ENCODE measurements at places on chromosomes 6 and 20.

DNA sequence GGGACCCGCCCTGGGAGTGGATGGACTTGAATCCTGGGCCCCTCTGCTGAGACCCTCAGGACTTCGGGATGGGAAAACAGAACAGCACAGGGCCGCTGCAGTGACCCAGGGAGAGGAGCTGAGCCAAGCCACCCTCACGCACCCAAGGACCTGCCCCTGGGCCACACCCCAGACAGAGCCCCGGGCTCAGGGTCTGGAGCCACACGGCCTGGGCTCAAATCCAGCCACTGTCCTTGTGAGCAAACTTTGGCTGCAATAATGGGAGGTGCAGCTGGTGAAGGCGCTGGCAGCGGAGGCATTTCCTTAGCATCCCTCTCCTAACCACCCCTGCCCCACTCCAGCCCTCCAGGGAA, 207.7 kb downstream of the PREX1 start:
- no peak for DNase-seq

GRCh38 chr6:14545496-14545895, 427.9 kb downstream of the CD83 start:
- no peak for DNase-seq

- peak; percentile 24 for DNase-seq
Measured at GRCh38 chr20:51562332-51563173, 20.0 kb upstream of the NFATC2 start.

DNA sequence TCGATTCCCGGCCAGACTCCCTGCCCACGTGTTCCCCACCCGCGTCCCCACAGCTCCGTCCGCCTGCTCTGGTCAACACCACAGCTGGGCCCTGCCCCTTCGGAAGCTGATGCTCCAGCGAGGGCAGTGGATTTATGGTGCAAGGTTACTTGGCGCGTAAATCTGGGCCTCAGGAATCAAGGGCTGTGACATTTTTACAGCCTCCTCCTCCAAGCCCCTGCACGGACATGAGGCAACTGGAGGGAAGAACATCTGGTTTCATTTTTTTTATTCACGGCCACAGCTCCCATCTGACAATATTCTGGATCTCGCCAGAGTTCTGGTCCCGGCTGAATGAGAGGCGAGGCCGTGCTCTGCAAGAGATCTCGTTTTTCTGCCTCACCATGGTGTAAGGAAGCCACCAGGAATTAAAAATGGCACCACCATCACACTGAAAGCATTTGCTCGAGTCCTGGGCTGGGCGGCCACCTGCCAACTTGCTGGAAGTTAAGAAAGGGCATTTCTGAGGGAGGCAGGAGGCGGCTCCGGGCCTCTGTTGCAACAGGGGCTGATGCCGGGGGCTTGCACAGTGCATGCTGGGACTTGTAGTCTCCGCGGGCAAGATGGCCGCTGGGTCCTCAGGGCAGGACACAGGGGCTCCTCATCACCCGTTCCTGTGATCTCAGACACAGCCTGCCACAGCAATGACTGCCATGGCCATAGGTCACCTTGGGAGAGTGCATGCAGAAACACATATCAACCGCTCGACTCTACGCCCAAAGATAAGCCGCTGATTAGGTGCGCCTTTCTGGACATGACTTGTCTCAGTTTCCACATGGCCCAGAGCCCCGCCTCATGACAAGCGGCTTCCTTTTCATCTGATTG, 148.5 kb downstream of the LY86 start:
- no peak for DNase-seq

- no peak for DNase-seq
Measured at GRCh38 chr6:44008821-44009370, 118.4 kb downstream of the MRPL14 start.

Data from common myeloid progenitor, CD34-positive (primary cell).